CD4-positive, CD25-positive, alpha-beta regulatory T cell (primary cell): ENCODE measurements at places on chromosomes 3 and 15. TPM values are rescaled to one million over a fixed set of nuclear protein-coding genes. Genes with fewer than 3 reads are reported as not detected.

SLC12A8 gene
- polyA plus RNA-seq, result not detected

AMIGO3 gene
- 1.1 TPM for polyA plus RNA-seq

MLF1 gene
- 5.5 TPM for polyA plus RNA-seq

ANXA2 gene
- 1,236 TPM for polyA plus RNA-seq

ELL3 gene
- 0.23 TPM for polyA plus RNA-seq

SLC51B gene
- polyA plus RNA-seq, result not detected

SLC28A2 gene
- polyA plus RNA-seq, result not detected

FGF12 gene
- polyA plus RNA-seq, result not detected

PRR20G gene
- not detected for polyA plus RNA-seq

GRAMD2A gene
- polyA plus RNA-seq, result not detected

PSTPIP1 gene
- polyA plus RNA-seq, result 43.6 TPM

GOLGA8M gene
- not detected for polyA plus RNA-seq

BLM gene
- polyA plus RNA-seq, result 7.8 TPM

CACNA2D3 gene
- not detected for polyA plus RNA-seq

BSN gene
- not detected for polyA plus RNA-seq

RBP2 gene
- not detected for polyA plus RNA-seq

GOLGA8O gene
- not detected for polyA plus RNA-seq
